ENCODE measurements at places on chromosomes 2 and 18.

- DNase-seq: no peak
These were observed 151.2 kb downstream of the SRBD1 start for GRCh38 chr2:45459860-45460259.

GRCh38 chr2:99509387-99509786 is 19.6 kb upstream of the REV1 start:
- no peak for DNase-seq

DNA sequence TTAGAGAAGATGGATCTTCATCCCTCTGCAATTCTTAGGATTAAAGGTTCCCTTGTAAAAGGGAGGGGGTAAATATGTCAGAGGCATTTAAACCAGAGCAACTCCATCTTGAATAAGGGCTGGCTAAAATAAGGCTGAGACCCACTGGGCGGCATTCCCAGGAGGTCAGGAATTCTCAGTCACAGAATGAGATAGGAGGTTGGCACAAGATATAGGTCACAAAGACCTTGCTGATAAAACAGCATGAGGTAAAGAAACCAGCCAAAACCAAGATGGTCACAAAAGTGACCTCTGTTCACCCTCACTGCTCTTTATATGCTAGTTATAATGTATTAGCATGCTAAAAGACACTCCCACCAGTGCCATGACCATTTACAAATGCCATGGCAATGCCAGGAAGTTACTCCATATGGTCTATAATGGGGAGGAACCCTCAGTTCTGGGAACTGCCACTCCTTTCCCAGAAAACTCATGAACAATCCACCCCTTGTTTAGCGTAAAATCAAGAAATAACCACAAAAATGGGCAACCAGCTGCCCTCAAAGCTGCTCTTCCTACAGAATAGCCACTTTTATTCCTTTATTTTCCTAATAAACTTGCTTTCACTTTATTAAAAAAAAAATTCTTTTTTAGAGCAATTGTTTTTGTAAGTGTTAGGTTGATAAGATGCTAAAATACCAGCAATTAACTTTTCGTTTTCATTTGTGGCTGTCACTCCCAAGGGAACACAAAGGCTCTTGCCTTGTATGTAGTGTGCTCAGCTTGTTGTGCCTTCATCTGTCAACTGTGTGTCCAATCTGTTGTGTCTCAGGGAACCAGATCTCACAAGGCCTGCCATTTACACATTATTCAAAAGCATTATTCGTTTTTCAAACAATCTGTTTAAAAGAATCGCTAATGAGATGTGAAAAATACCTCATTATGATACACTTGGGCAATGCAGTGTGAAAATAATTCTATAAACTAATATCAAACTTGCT is 205.2 kb upstream of the RGPD4 start:
- no peak for DNase-seq

GRCh38 chr2:27186613-27187345 is 25.1 kb upstream of the ATRAID start:
- no peak for DNase-seq

DNA sequence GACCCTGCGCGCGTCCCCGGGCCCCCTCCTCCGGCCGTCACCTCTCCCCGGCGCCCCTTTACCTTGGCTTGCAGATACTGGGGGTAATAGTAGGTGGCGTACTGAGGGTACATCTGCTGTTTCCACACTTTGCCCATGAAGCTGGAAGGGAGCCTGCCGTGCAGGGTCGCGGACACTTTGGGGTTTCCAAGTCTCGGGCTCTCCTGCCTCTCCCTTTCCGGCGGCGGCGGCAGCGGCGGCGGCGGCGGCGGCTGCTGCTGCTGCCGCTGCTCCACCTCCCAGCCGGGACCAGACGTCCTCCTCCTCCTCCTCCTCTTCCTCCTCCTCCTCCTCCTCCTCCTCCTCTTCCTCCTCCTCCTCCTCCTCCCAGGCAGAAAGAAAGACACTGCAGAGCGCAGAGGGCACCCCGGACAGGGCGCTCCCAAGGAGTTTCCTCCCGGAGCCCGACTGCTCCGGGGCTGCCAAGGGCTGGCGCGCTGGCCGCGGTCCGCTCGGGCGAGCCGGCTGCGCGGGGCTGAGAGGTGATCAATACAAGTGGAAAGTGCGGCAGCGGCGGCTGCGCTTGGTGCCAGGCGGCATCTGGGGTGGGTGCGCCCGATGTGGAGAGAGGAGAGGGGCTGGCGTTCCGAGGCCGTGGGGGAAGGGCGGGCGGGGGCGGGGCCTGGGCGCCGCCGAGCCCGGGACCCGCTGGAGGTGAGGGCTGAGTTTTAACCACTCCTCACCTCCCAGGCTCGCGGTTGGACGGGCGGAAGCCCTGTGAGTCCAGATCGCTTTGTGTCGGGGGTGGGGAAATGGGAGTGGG is at the start of gene RBMS1:
RBMS1 (minus strand) TSS at position 581 of the 802 bp plus-strand sequence; CDS start at position 137, 444 bp downstream.
- no peak for DNase-seq

DNA sequence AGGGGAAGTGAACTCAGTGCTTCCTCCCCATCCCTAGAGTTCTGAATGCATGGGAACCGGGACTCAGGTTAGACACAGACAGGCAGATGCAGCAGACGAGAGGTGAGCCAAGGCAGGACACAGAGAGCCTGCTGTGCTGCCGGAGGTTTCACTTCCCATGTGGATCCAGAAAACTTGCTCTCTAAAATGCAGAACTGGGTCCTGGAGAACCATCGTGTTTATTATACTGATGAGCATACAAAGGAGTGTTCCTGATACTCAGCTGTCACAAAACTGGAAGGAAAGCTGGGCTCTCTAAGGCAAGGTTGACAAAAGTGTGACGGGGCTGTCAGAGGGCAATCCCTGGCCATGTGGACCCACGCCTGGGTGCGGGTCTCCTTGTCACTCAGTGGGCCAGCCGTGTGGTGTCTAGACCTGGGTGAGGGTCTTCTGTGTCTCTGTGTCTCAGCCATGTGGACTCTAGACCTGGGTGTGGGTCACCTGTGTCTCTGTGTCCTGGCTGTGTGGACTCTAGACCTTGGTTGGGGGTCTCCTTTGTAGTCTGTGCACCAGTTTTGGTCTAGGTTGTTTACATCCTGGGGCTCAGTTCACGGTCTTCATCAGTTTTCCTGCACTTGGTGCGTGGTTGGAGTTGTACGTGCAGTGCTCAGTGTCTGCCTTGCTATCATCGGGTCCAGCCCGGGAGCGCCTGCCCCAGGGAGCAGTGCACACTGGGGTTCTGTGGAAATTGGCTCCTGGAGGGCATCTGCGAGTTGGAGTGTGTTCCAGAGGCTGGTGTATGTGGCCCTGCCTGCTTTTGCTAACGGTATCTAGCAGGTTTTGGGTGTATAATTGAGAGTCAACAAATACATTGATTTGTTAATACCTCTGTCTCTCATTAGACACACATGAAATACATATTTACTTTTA is 141.1 kb downstream of the ATP9B start:
- DNase-seq: no peak

GRCh38 chr2:20539133-20539719 is 92.4 kb downstream of the RHOB start:
- no peak for DNase-seq

DNA sequence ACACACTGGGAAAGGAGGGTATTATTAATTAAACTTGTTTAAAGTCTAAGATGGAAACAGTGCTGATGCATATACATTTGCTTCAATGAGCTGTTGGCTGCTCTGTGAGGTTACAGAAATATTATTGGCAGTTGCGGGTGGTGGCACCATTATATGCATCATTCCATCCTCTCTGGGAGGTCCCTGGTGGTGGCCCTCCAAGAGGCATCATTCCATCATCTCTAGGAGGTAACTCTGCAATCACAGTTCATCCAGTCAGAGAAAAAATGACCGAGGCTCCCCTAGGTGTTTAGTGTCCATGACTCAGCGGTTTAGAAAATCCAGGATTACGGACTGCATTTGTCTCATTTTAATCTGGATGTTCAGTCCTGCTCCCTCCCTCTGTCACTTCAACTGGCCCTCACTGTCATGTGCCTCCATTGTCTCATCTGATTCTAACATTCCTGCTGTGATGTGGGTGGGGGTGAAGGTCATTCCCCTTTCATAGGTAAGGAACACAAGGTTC is 15.4 kb downstream of the AFF3 start:
- DNase-seq: no peak

- DNase-seq: no peak
These were observed 28.9 kb upstream of the GALR1 start for GRCh38 chr18:77220726-77221125.

DNA sequence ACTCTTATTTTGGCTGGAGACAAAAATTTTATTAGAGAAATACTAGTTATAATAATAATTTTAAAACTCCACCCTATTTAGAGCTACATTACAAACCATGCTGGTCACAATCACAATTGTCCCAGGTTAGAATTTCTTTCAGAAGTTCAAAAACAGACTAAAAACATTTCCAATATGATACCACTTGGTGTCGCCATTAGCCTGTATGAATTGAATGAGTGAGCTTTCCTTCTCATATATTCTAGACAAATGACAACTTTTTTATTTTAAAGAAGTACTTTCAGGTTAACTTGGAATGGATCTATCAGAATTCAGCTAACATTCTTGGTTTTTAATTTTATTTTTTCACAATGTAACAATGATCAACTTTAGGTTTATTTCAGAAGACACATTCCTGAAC is 48.0 kb downstream of the SERPINB8 start:
- DNase-seq: no peak

- no peak for DNase-seq
These were observed 70.8 kb upstream of the GRB14 start for GRCh38 chr2:164692114-164692513.

- no peak for DNase-seq
These were observed 99.7 kb upstream of the CTDP1 start for GRCh38 chr18:79579807-79580497.

DNA sequence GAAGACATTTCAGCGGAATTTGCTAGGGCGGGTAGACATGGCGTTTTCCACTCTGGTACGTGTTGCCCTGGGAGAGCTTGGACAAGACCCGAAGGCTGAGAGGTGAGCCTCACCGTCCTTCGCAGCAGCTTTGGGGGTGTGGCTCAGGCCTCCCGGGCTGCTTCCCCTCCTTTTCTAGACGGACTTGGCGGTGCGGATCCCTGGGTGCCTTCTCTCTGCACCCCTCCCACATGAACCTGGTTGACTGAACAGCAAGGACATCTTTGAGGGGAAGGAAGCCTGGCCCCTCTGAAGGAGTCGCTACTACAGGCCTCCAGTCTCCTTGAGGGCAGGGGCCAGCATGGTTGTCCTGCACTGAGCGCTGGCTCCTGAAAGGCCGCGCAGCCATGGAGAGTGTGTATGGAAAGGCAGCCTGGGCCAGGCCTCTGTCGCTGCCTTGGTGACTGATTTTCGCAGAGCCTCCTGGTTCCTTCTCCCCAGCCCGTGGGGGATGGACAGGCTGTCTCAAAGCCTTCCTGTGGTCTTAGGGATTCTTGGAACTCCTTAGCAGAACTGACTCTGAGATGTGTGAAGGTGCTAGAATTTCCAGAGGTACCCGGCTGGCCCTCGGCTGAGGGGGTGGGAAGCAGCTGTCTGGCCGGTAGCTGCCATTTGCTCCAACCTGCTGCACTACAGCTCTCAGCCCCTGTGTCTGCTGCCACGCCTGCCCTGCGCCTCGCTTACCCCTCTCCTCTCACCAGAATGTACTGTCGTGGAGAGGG is 9.9 kb downstream of the CNNM4 start:
- DNase-seq: no peak

- no peak for DNase-seq
These were observed 32.6 kb upstream of the COPS8 start for GRCh38 chr2:237053066-237053465.

GRCh38 chr18:74040459-74041332 is 106.9 kb downstream of the FBXO15 start:
- DNase-seq: no peak

GRCh38 chr2:75321599-75321922 is 122.2 kb upstream of the TACR1 start:
- no peak for DNase-seq

DNA sequence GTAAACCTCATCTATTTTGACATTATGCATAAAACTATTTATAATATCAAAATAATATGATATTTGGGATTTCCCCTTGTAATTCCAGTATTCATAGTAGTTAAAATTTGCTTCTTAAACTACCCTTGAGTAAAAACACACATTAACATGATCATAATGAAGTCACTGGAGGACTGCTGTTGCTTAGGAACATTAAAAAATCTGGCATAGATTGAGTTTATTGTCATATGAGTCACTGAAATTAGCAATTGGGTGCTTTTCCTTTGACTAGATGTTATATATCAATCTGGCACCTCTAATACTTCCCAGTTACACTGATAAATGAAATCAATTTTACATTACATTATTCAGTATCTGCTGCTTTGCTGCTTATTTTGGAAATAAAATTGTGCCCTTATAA is 57.0 kb upstream of the ZC3H15 start:
- no peak for DNase-seq

DNA sequence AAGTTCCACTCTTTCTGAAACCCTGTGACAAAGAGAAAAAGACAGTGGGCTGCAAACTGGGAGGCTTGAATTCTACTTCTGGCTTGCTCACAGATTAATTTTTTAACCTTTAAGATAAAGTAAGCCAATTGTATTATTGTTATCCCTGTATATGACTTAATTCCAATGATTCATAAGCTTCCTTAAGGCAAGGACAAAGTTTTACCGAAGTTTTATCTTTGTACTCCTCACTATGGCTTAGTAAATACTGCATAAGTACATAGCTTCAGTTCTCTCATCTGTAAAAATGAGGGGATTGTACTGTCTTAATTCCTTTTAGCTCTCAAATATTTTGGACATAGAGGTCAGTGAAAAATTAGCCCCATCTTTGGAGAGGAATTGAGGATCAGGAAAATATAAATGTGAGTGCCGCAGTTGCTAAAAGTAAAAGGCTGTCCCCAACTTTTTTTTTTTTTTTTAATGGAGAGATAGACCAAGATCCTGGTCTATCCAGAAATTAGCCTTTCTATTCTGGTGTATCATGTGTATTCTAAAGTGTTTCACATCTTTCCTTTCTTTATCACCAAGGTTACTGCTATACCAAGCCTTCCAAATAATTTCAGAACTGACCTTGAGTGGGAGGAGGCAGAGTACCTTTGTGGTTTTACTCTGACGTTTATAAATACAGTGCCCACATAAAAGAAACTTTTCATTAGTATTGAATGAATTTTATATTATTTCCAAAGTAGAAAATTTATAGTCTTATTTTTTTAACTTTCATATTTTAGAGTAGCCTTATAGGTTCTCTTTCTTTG is 13.3 kb downstream of the RELCH start:
- no peak for DNase-seq

GRCh38 chr18:57975805-57976204 is 68.2 kb upstream of the NEDD4L start:
- DNase-seq: no peak

DNA sequence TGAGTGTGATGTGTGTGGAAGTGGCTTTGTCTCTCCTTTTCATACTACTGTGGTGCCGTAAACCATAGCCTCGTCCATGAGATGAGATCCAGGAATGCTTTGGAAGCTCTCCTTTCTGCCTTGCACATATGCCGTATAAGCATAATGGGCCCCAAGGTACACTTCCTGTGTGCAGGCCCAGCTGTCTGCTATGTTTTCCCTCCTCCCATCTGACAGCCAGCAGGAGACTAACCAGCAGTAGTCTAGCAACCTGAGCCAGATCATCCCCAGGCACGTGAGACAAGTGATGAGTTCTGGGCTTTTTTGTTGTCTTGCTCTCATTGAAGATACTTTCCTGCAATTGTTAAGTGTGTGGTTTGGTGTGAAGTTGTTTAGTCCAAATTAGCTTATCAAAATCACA is 555.5 kb upstream of the LRRTM4 start:
- DNase-seq: no peak

- DNase-seq: no peak
These were observed 167.1 kb upstream of the STK17B start for GRCh38 chr2:196338440-196338839.
